ENCODE measurements at places on chromosomes 3 and 15.

- DNase-seq, result no peak
Measured at GRCh38 chr3:33194303-33194702, 24.3 kb downstream of the SUSD5 start.

GRCh38 chr3:128590948-128591347, 59.7 kb downstream of the RPN1 start:
- no peak for DNase-seq

GRCh38 chr3:171936191-171936841, 93.2 kb downstream of the TMEM212 start:
- no peak for DNase-seq

DNA sequence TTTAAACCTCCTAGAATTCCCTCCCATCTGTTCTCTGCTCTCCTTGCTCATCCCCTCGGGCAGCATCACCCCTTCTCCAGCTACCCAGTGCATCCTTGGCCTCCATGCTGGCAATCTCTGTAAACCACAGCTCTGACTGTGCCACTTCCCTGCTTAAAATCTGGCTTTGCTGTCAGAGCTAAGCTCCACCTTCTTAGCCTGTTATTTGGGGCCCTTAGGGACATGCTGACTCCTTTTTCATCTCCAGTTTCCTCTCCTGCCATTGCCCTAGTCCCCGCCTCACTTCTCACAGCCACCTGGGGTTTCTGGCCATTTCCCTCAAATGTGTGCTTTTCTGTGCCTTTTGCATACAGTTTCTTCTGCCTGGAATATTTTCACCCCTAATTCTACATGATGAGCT, 5.7 kb downstream of the SLC6A20 start:
- DNase-seq, result no peak

DNA sequence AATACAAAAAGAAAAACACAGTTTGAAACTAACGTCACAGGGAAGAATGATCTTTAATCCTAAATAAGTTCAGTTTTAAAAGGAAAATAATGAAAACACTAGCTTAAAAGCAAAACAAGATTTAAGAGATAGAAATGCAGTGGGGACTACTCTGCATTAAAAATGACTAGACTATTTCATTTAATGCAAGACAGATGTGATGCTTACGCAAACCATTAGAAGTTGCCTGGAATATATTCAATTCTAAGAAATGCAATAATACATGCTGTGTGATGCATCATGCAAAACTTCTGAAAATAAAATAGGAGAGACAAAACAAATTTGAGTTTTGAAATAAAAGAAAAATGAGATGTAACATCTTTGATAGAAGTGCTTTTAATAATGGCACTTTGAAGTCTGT, 97.6 kb upstream of the STRIT1 start:
- no peak for DNase-seq

DNA sequence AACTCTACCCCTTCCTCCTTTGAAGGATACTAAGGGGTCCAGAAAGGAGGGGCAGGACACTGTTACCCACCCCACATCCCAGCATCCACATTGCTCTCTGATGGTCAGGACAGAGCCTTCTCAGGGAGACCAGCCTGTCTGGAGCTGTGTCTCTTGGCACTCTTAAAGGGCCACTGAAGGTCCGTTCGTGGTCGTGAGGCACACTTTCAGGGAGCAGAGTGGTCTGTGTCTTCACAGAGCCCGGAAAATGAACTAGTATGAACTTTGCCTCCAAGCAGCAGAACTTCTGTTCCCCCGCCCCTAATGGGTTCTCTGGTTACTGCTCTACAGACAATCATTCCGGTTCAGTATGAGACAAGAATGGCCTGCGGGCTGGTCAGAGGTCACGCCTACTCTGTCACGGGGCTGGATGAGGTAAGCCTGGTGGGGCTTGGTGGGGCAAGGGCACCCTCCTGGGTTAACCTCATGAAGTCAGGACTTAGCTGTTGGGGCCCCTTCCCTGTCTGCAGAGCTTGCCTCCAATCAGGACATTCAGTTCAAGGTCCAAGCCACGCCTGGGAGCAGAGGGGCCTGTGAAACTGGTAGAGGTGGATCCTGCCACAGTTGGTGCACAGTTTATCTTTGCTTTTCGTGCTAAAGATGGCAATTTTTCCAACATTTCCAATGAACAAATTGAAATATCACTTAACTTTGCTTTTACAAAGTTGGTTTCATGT, 33.2 kb downstream of the CAPN3 start:
- no peak for DNase-seq
